ENCODE measurements at places on chromosomes 16 and 17.
A peak's percentile ranks its signal among the peaks of the same experiment; 100 is the strongest.

GRCh38 chr17:11515901-11516300 lies 82.4 kb upstream of the DNAH9 start:
- no peak for DNase-seq

DNA sequence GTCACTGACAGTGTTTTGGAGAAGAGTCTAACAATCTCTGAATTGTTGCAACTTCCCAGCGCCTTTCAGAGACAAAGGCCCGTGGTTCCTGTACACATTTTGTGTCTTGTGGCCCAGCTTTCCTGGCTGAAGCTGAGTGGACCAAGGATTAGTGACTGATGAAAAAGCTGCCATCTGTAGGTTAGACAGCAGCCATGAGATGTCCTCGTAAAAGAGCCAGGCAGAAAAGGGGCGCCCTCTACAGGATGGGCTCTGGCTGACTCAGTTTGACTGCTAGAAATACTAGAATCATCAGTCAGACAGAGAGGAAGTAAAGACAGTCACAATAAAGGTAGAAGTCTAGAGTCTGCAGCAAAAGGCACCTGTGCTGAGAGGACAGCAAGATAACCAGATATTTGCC lies 26.5 kb upstream of the NF1 start:
- peak; percentile 58 for DNase-seq

DNA sequence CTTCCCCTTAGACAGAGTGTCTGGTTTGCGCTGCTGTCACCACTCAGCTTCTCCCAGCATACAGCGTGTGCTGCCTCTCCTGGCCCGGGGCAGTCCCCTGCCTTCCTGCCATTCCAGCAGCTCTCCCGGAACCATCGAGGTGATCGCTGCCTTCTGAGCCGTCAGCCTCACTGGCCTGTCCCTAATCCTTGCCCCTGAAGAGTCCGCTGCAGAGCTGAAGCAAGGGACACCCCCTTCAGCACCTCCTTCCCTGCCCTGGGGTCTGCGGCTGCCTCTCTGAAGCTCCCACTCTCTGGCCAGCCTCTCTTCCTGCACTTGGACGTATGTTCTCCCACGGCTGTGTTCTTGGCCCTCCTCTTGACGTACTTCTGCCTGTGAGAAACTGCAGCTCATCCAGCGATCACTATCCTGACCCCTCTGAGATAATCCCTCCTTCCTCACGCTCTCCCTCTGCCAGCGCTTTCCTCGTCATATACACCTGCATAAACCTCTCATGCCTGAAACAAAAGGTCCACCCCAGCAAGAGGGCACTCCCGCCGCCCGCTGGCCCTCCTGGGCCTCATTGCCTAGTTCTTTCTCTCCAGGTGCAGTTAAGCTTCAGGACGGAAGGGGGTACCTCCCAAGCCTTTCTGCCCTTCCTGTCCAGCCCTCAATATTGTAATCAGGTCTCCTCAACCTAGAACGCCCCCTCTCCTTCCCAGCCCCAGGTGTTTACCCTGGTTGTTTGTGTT lies 220.6 kb upstream of the CHMP6 start:
- DNase-seq, result no peak

- peak; percentile 99 for DNase-seq
Measured at GRCh38 chr17:75154195-75155106, at the start of gene JPT1. TSS of gene JPT1 (minus strand) at chr17:75154512. CDS start at chr17:75154397, 115 bp downstream.

- DNase-seq, result no peak
Measured at GRCh38 chr16:18943414-18943813, 17.2 kb upstream of the SMG1 start.

GRCh38 chr16:54027062-54027461 lies 259.5 kb downstream of the IRX3 start:
- DNase-seq, result no peak

GRCh38 chr16:48617711-48618148 lies 7.8 kb upstream of the N4BP1 start:
- DNase-seq, result no peak

- DNase-seq, result no peak
Measured at GRCh38 chr16:69111876-69112230, 6.4 kb downstream of the HAS3 start.

GRCh38 chr16:14668556-14669223 lies 25.4 kb downstream of the PLA2G10 start:
- no peak for DNase-seq

DNA sequence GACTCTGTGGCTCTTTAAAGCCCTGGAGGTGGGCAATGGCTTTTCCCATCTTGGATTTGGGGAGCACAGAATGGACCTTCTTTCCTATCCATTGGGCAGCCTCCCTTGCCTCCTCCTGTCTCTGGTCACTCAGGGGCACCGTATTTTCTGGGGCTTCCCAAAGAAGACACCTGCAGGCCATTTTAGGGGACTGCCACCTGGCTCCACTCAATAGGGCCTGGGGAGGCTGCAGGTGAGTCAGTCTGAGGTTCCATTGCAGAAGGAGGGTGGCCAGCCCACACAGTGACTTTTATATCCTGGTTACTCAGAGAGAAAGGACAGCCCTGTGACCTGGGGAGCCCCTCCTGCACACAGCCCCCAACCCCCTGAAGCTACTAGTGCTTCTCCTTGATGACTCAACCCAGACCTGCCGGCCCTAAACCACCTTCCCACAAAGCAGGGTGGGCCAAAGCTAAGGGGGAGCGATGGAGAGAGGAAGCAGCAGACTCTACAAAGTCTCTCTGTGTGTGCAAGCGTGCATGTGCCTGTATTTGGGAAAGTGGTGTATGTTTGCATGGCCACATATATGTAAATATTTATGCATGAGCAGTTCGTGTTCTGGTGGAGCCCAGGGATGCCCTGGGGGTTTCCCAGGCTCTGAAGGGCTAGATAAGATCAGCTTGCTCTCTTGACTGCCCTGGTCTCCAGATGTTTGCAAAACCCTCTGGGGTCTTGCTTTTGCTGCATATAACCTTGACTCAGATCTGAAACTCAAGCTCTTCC lies 5.0 kb downstream of the CX3CL1 start:
- DNase-seq, result no peak

DNA sequence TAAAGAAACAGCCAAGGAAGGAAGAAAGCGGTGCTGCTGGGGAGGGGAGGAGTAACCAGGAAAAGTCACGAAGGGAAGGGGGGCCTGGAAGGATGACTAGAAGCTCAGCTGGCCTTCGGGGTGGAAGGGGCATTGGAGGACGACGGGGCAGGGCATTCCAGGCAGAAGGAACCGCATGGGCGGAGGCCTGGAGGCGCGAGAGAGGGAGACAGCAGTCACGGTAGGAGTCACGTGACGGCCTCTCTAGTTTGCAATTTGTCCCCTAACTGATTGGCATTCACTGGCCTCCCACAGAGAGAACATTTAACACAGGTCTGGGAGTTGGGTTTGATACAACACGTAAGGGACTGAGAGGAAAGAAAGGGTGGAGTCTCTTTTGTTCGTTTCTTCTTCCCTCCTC lies 63.9 kb downstream of the RTN4RL1 start:
- DNase-seq, result no peak

DNA sequence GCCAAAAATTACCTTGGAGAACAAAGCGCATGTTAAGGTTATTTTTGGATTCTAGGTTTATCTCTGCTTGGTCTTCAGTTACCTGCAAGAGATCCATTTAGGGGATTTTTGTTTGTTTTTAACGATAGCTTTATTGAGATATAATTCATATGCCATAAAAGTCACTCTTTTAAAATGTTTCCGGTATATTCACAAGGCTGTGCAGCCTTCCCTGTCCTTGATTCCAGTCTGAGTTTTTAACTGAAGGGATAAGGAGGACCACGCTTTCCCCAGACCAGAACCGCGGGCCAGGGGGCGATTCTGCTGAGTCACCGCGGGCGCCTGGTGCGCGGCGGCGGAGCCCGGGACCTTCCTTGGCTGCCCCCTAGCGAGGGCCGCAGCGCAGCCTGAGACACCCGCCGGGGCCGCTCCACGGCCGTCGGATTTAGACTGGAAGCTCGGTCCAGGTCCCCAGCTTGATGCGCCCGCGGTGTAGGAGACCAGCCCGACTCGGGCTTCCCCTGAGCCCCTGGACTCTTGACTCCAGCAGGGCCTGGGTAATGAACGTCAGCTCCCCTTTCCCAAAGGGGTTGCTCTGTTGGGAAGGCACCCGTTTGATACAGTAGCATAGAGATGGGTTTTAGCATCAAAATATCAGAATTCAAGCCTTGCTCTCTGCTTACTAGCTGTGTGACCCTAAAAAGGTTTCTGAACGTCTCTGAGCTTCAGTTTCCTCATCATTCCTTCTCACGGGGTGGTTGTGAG lies 50.0 kb upstream of the STH start:
- peak; percentile 53 for DNase-seq

DNA sequence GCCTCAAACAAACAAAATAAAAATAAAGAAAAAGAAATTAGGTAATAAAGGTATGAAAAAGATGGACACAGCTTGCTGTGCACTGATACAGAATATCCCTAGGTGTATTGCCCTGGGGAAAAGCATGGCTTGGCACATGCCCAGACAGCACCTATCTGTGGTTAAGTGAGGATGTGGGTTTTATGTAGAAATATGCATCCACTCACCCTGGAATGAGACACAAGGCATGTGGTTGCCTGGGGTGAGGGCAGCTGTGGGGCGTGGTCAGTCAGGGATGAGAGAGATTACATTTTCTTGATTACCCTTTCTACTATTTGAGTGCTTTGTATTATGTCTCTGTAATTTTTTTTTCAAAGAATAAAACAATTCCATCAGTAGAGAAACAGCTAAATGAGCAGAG lies 6.9 kb downstream of the PLLP start:
- peak; percentile 90 for DNase-seq

GRCh38 chr16:66212428-66212827 lies 154.1 kb upstream of the CDH5 start:
- DNase-seq, result no peak

- no peak for DNase-seq
Measured at GRCh38 chr16:81668243-81669097, 110.6 kb upstream of the PLCG2 start.

DNA sequence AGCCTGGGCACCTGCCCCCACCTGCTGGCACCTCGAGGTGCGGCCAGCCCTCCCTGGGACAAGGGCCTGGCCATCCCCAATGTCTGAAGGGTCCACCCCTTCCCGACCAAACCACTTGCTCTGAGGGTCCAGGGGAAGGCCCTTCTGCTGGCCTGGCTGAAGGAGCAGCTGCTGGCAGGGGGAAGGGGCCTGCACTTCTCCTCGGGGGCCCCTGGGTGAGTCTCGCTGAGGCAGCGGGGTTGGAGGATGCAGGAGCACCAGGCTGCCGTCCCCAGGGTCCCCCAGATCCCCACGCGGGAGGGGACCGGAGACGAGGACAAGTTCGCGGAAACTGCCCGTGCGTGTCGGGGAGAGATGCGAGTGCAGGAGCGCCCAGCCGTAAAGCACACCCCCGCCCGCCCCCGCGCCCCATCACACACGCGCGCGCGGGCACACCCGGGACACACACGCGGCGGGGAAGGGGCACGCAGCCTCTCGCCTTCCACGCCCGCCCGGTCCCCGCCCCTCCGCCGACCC lies 725 bp upstream of the CACNA1H start:
- DNase-seq, result no peak

GRCh38 chr17:21475571-21475970 lies 99.4 kb downstream of the KCNJ12 start:
- no peak for DNase-seq

DNA sequence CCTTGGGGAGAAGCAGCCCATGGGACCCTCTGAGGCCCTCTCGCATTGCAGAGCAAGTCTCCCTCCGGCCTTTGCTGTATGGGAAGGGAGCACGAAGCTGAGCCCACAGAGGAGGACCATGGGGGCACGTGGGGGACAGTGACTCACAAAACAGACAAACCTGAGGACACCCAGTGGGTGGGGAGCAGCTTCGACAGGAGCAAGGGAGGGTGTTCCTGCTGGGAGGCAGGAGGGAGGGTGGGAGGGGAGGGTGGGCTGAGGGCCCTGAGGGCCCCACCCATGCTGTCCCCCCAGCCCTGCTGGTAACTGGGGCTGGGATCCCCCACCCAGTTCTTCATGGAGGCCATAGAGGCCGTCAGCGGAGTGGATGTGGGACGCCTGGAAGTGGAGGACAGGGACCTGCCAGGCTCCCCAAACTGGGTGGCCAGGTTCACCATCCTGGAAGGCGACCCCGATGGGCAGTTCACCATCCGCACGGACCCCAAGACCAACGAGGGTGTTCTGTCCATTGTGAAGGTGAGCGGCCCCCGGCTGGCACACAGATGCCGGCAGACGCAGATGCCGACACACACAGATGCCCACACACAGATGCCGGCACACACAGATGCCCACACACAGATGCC lies 12.5 kb downstream of the SLC22A31 start:
- DNase-seq, result no peak

- DNase-seq, result no peak
Measured at GRCh38 chr16:61182391-61182790, 853.8 kb downstream of the CDH8 start.

DNA sequence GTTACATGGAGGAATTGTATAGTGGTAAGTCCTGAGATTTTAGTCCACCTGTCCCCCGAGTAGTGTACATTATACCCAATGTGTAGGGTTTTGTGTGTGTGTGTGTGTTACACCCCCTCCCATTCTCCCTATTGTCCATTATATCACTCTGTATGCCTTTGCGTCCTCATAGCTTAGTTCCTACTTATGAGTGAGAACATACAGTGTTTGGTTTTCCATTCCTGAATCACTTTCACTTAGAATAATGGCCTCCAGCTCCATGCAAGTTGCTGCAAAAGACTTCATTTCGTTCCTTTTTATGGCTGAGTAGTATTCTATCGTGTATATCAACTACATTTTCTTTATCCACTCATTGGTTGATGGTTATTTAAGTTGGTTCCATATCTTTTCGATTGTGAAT lies 635 bp upstream of the FA2H start:
- no peak for DNase-seq

DNA sequence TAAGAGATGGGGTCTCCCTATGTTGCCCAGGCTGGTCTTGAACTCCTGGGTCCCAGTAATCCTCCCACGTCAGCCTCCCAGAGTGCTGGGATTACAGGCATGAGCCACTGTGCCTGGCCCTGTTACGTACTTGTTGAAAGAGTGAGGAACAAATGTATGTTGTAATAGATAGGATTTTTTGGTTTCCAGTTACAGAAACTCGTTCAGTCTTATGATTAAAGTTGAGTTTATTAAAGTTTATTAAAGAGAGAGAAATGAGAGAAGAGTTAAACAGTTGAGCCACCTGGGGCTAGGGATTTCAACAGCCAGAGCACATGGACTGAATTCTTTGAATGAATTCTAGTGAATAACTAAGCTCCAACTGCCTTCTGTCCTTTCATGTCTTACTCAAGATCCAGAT lies 3.7 kb downstream of the TADA2A start:
- no peak for DNase-seq

DNA sequence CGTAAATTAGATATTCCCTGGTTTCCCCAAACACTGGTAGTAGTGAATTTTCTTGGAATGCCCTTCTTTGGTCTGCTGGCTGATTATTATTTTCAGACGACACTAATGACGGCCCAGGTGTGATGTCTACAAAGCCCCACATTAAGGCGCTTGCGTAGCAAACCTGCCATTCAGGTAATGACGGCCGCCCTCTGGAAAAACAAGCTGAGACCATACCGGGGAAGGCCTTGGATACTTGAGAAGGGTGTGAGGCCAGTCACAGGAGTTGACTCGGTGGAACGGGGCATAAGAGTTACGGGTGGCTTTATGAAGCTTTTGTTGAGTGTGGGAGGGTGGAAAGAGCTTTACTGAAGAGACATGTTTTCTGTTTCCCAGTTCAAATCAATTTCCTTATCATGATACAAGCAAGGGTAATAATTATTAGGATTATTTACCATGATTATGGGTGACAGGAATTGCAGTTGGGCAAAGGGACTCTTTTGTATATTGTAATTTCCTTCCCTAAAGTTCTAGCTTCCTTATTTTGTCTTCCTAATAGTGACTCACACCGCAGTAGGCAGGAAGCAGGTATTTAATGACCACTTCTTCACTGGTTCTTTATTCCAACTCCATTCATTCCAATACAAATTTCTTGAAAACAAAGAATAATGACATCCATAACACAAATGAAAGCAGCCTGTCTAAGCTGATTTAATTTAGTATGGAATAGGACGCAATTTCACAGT lies 24.8 kb downstream of the KRT23 start:
- no peak for DNase-seq

- DNase-seq, result no peak
Measured at GRCh38 chr17:48478224-48479013, 48.4 kb upstream of the SKAP1 start.

Data from DND-41 (cell line).